Neural progenitor cell (in vitro differentiated cells): ENCODE measurements at places on chromosomes 4 and X. TPM values are rescaled to one million over a fixed set of nuclear protein-coding genes. Genes with fewer than 3 reads are reported as not detected.

Gene DRD5
- 0.06 TPM in 1 of 2 replicates, not detected in the other for total RNA-seq

Gene IDUA
- 0.47 and 10.7 TPM in 2 replicates for total RNA-seq

Gene PPP1R2C
- not detected in 2 replicates for total RNA-seq

Gene TIGD4
- total RNA-seq = 3.6 and 4.1 TPM in 2 replicates

Gene FAM53A
- 3.2 and 10.3 TPM in 2 replicates for total RNA-seq

Gene SCML1
- total RNA-seq = 5.0 and 9.7 TPM in 2 replicates

Gene IL13RA2
- not detected in 2 replicates for total RNA-seq

Gene SPACA5
- 9.6 TPM in 1 of 2 replicates, not detected in the other for total RNA-seq

Gene SULT1E1
- not detected in 2 replicates for total RNA-seq

Gene SYN1
- 0.53 TPM in 1 of 2 replicates, not detected in the other for total RNA-seq

DNA sequence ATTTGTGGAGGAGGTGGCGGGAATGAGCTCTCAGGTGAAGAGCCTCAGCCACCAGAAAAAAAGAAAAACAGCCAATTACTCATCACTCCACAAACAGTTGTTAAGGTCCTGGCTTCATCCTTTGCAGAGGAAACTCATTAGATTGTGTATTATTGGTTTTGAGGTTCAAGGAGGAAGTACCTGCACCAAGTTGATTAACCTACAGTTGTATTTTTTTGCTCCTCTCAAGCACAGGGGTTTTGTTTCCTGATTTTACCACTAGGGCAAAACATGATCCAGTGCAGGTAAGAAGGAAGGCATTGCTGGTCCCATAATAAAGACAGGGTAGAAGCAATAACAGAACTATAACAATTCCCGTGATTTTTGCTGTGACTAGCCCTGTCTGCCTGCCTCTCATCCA, 84.0 kb upstream of the QRFPR start:
- DNase-seq = no peak
- H3K4me1 ChIP-seq = no peaks in the 10 kb centered on the region
- H3K27me3 ChIP-seq = no peaks in the 10 kb centered on the region

DNA sequence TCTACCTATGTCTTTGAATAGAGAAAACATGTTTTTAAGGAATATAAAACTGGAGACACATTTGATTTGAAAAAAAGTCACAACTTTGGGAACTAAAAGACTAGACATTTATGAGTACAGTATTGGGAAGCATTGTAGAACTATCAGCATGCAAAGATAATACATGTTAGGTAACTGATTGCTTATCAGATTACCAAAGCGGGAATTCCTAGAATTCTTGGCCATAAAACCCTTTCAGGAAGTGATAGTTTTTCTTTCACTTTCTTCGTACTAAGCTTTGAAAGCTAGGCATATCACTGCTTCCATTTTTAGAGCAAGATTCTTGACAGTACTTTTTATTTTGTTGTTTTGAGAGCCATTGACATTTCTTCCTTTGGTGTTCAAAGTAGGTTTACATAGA, 646.6 kb upstream of the PITX2 start:
- H3K4me1 ChIP-seq = no peaks in the 10 kb centered on the region
- no peaks in the 10 kb centered on the region for H3K27me3 ChIP-seq
- H3K36me3 ChIP-seq = no peaks in the 10 kb centered on the region
- H3K4me3 ChIP-seq = no peak overlapping the region
- DNase-seq = no peak

DNA sequence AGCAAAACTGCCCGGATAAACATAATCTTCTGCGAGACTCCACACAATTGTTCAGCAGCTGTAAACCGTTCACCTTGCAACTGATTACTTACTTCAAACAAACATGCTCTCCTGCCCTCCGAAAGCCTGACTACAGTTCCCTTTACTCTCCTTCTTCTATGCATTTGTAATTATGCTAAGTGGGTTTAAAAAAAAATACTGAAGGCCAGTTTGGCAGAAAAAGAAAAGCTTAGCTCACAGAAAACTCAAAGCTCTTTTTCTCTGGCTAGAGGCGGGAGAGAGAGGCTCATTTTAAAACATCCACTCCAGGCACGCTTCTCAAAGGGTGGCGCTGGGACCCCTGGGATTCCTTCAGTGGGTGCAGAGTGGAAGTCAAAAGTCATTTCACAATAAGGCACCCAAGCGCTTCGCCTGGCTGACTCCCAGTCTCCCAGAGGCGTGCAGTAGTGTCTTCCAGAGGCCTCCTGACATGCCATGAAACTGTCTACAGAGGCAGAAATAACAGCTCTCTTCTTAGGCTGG, 1.9 kb downstream of the DHRSX start:
- DNase-seq = peak; percentile 71
- H3K4me3 ChIP-seq = peak overlapping the region; percentile 96
- no peaks in the 10 kb centered on the region for H3K36me3 ChIP-seq
- peaks cover 28% of the 10 kb centered on the region for H3K4me1 ChIP-seq
- no peaks in the 10 kb centered on the region for H3K27me3 ChIP-seq

- no peak for DNase-seq
- no peak overlapping the region for H3K4me3 ChIP-seq
- H3K36me3 ChIP-seq = no peaks in the 10 kb centered on the region
Measured at GRCh38 chr4:106132045-106132444, 184.0 kb downstream of the TBCK start.

GRCh38 chr4:82491251-82491960, 61.0 kb downstream of the ENOPH1 start:
- H3K4me1 ChIP-seq = peaks cover 5% of the 10 kb centered on the region
- no peak overlapping the region for H3K27ac ChIP-seq
- H3K27me3 ChIP-seq = no peaks in the 10 kb centered on the region
- no peaks in the 10 kb centered on the region for H3K36me3 ChIP-seq
- no peak overlapping the region for H3K4me3 ChIP-seq
- no peak for DNase-seq

- H3K27ac ChIP-seq = no peak overlapping the region
- H3K4me1 ChIP-seq = peaks cover 8% of the 10 kb centered on the region
- H3K4me3 ChIP-seq = no peak overlapping the region
Measured at GRCh38 chr4:36638273-36638811, 356.9 kb downstream of the DTHD1 start.

GRCh38 chr4:167383291-167383690, 149.0 kb upstream of the SPOCK3 start:
- no peak overlapping the region for H3K27ac ChIP-seq
- H3K4me3 ChIP-seq = no peak overlapping the region
- H3K27me3 ChIP-seq = no peaks in the 10 kb centered on the region
- H3K36me3 ChIP-seq = no peaks in the 10 kb centered on the region
- no peak for DNase-seq

DNA sequence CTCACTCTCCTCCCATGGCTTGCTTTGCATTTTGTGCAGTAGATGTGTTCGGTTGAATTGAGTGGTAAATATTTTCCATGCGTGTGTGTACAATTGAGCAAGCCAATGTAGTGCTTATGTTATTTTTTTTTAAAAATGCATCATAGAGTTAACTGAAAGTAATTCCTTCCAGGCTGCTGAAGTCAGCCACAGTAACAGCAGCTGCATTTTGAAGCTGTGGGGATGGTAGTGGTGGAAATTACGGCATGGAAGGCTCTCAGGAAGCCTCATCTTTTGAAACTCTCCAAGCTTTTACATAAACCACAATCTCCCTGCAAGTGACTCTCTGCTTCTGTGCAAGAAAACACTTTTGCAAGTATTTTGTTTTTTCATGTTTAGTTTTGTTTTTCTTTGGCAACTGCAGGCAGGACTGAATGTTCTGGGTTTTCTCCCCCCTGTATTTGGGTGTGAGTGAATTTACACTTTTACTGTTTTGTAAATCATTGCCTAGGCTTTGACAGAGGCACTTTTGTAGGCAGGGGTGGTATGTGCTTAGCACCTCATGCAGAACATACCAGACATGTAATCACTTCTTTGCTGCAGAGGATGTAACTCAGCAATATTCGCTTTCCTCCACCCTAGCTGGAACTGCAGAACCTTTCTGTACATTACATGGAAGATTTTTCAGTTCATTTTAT, 56.2 kb downstream of the LRRC66 start:
- no peak overlapping the region for H3K4me3 ChIP-seq
- peaks cover 14% of the 10 kb centered on the region for H3K4me1 ChIP-seq
- H3K27ac ChIP-seq = no peak overlapping the region
- no peak for DNase-seq

- H3K4me3 ChIP-seq = no peak overlapping the region
- DNase-seq = no peak
Measured at GRCh38 chr4:156931267-156931666, 40.3 kb downstream of the PDGFC start.

GRCh38 chr4:56696056-56696455, 15.0 kb upstream of the HOPX start:
- no peak for DNase-seq
- no peaks in the 10 kb centered on the region for H3K27me3 ChIP-seq
- H3K4me1 ChIP-seq = peaks cover 11% of the 10 kb centered on the region

GRCh38 chr4:71356924-71357663, 18.3 kb downstream of the SLC4A4 start:
- H3K27ac ChIP-seq = no peak overlapping the region
- no peak for DNase-seq
- no peaks in the 10 kb centered on the region for H3K27me3 ChIP-seq
- no peaks in the 10 kb centered on the region for H3K4me1 ChIP-seq
- no peaks in the 10 kb centered on the region for H3K36me3 ChIP-seq

GRCh38 chrX:48626401-48627298, 29.4 kb downstream of the WDR13 start:
- no peaks in the 10 kb centered on the region for H3K36me3 ChIP-seq
- H3K4me3 ChIP-seq = no peak overlapping the region
- no peaks in the 10 kb centered on the region for H3K4me1 ChIP-seq
- no peaks in the 10 kb centered on the region for H3K27me3 ChIP-seq
- DNase-seq = no peak

DNA sequence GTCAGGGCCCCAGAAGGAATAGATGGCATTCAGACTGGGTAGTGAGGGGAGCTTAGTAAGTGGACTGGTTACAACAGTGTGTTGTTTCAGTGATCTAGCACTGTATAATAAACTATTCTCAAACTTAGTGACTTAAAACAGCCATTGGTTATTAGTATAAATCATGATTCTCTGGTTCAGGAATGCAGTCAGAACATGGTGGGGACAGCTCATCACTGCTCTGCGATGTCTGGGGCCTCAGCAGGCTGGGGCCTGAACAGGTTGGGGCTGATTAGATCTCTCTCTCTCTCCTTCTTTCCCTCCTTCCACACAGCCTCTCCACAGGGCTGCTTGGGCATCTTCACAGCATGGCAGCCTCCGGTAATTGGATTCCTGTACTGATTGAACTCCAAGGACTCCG, 160.4 kb downstream of the GATB start:
- no peak overlapping the region for H3K4me3 ChIP-seq
- H3K27me3 ChIP-seq = no peaks in the 10 kb centered on the region
- H3K4me1 ChIP-seq = no peaks in the 10 kb centered on the region
- DNase-seq = no peak
- H3K27ac ChIP-seq = no peak overlapping the region
- no peaks in the 10 kb centered on the region for H3K36me3 ChIP-seq

GRCh38 chrX:140157611-140158010, 192.3 kb upstream of the CXorf66 start:
- H3K27ac ChIP-seq = no peak overlapping the region
- H3K36me3 ChIP-seq = no peaks in the 10 kb centered on the region
- H3K4me1 ChIP-seq = no peaks in the 10 kb centered on the region
- DNase-seq = peak; percentile 59
- H3K27me3 ChIP-seq = no peaks in the 10 kb centered on the region

DNA sequence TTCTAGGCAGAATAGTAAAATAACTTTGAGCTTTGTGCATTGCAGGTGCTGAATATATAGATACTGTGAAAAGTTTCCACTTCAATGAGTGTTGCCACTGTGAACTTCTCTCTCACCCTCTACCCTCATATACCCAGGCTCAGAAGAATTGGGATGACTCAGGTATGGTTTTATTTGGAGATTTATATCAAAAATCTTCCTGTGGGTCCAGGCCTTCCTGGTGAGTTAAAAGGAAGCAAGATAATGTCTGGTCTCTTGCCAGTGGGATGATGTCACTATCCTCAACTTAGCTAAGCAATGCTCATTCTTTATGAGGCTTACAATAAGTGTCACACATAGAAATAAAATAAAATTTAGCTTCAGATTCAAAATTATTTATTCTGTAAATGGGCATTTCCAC, 153.3 kb upstream of the TENT5D start:
- H3K27me3 ChIP-seq = no peaks in the 10 kb centered on the region
- no peak overlapping the region for H3K4me3 ChIP-seq
- no peaks in the 10 kb centered on the region for H3K4me1 ChIP-seq
